ENCODE measurements at places on chromosomes 1 and 21. TPM values are rescaled to one million over a fixed set of nuclear protein-coding genes. Genes with fewer than 3 reads are reported as not detected.

NBPF9 gene
- 23.6 TPM for total RNA-seq

LMX1A gene
- not detected for total RNA-seq

EPHA2 gene
- not detected for total RNA-seq

- no peak for DNase-seq
Observed at GRCh38 chr1:61149010-61149860, 66.9 kb downstream of the NFIA start.

- DNase-seq: no peak
Observed at GRCh38 chr1:27350663-27351540, 9.1 kb downstream of the SYTL1 start.

Data from activated T-cell treated with anti-CD3 and anti-CD28 coated beads, Interleukin-2, amount 50 U/mL, for 72 hours (primary cell).